Skeletal muscle cell (primary cell): ENCODE measurements at places on chromosomes 12 and 14.

DNA sequence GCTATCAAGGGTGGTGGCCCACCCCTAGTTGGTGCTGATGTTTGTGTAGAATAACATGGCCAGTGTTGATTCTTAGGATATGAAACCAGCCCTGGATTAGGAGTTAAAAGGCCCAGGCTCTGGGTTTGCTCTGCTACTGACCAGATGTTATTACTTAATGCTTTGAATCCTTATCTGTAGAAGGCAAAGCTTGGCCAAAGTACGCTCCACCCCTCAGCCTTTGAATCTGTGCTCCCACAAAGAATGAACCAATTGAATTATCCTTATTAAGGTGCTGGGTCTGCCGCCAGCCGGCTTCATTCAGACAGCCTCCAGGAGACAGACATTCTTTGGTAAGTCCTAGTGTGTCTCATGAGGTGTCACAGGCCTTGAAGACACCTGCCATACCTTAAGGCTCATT lies 41.8 kb downstream of the AKAP3 start:
- DNase-seq, result no peak

DNA sequence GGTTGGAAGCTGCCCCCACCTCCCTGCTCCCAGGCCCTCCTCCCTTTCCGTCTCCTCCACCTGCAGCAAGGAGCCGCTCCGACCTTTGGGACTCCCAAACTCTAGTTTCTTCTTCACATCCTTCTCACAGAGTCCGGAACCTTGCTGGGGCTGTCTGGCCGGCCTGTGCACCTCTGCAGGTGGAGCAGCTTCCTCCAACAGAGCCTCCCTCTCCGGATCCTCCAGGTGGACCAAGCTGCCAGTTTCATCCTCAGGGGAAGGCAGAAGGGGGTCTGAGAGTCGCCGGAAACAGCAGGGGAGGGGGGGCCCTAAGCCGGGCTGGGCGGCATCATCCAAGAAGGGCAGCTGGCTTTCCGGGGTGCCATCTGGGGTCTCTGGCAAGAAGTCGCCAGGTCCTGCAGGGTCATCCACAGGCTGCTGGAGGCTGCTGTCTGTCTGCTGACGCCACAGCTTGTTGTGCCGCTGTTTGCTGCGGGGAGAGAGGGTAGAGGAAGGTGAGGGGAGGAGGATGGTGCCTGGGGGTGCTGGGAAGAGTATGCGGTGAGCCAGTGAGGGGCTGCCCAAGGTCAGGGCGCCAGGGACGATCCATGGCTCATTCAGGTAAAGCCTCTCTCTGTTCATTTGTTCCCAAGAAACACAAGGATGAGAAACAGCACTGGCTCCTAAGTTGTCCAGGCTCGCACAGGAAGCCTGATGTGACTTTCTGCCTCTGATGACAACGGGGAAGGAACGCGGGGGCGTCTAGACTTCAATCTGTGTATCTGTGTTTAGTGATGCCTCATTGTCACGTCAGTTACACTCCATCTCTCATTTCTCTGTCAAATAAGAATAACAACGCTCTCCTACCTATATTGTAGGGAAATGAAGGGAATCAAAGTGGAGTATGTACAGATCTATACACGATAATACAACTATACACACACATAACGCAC lies 61.3 kb upstream of the CORO1C start:
- no peak for DNase-seq

DNA sequence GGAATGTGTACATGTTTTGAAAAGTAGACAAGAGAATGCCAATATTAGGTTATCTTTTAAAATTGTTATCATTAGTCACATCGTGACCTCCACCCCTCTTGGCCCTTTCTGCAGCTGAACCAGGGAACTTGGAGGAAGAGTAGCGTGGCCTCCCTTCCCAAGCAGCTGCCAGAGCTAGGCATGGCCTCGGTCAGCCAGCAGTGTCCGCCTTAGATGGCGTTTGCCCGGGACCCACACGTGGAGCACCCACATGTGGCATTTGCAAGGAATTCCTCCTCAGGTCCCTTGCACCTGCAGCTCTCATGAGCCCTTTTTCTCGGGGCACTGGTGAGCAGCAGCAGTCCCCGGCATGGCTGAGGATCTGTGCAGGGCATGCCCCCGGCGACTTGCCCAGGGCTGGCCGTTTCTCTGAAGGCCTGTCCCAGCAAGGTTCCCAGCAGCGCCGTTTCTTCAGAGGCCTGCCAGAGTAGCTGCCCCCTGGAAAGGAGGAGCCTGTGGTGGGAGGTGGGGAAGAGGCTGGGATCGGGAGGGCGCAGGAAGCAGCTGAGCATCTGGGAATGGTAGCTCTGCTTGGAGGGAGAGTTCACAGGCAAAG lies 10.8 kb downstream of the JDP2 start:
- no peak for DNase-seq

GRCh38 chr12:23684121-23684520 lies 265.3 kb downstream of the SOX5 start:
- no peak for DNase-seq

DNA sequence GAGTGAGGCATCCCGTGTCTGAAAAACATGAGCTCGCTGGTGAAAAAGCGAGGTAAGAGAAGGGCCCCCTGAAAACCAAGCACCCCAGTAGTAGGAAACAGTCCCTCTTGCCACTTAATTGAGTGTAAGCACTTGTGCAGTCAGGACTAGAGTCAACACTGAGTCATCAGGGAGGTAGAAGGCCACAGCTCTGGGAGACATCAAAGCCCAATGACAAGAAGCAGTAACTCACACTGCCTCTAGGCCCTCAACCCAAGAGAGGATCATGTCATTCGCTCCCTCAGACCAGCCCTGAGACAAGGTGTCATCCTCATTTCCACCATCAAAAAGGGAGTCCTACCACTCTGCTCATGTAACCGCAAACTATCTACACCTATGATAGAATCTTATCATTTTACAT lies 17.8 kb downstream of the POMT2 start:
- no peak for DNase-seq

DNA sequence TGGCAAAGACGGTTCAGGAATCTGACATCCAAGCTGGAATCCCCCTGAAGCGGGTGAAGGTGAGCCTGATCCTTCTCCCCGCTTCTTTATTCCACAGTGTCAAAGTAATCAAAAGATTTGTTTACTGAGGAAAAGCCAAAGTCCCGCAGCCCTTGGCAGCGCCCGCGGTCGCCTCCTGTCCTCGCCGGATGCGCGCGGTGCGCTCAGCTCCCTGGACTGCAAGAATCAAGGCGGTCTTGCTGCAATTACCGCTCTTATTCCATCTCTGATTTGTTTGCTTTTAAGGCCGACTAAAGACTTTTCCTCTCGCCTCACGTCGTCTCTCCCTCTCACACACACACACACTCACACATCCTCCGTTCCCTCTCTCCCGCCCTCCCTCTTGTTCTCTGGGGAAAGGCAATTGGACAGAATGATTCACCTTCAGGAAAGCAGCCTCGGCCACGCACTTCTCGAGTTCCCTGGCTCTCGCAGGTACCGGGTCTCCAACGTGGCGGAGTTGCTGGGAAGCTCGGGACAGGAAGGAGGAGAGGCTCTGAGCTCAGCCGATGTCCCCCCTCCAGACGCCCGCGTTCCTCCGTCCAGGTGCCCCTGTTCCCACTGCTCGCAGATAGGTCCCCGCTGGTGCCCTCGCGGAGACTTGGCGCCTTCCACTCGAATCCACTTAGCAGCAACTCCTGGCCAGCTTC lies 68.6 kb upstream of the USP15 start:
- peak; percentile 11 for DNase-seq

DNA sequence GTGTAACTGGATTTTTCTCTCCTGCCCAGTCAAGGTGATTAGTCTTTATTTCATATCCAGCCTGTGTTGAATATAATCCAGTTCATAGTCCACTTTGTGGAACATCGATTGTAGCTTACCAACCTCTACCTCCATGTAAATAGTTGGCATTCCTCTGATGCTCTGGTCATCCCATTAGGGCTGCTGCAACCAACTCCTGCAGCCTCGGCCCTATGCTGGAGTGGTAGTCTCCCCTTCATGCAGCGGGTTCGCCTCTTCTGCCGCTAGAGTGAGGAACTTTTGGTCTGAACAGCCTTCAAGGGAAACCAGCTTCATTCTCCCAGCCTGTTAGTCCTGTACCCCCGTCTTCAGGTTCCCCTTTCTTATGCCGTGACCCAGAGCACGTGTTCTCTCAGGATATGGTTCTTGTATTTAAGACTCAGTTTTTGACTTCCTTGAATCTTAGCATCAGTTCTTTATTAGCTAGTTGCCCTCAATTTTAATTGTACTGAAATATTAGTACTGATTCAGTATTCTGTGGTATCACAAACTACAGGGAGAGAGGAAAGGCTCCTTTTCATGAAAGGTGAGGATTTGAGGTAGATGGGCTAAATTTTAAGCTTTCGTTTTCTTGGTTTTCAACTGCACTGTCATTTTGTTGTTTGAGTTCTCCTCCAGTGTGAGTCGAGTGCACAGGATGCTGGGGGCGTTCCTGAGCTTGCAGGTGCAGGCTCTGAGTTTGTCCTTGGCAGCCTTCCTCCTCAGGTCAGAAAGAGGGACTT lies 33.2 kb downstream of the ZNF664 start:
- DNase-seq, result no peak

GRCh38 chr12:34526946-34527345 lies 504.6 kb downstream of the ALG10 start:
- no peak for DNase-seq

- DNase-seq, result peak; percentile 10
Observed at GRCh38 chr12:76976777-76977382, 88.5 kb downstream of the E2F7 start.

DNA sequence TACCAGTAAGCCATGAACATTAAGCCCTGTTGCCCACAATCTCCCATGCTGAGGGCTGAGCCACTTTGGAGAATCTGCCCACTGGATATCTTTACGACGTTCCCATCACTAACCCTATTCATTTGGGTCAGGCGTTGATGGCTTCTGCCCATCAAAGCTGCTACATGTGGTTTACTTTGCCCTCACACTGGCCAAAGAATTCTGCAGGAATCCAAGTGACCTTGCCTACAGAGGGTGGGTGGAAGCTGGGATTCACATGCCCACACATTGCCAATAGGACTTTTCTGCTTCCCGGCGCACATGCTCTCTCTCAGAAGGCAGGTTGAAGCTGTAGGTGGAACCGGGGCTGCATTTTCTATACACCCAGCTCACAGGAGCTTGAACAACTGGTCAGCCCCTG lies 28.3 kb downstream of the OAS2 start:
- DNase-seq, result no peak

- DNase-seq, result no peak
Observed at GRCh38 chr14:81427348-81428058, 27.4 kb upstream of the STON2 start.

DNA sequence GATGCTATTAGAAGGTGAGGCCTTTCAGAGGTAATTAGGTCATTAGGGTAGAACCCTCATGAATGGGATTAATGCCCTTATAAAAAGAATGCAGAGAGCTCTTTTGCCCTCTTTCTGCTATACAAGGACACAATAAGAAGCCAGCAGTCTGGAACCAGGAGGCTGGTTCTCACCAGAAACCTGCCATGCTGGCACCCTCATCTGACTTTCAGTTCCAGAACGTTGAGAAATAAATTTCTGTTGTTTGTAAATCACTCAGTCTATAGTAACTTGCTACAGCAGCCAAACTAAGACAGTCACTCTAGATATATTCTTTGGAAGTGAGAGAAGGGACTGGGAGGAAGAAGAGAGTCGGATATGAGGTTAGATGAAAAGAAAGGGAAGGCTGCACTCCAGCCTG lies 125.0 kb upstream of the MYF6 start:
- DNase-seq, result no peak

DNA sequence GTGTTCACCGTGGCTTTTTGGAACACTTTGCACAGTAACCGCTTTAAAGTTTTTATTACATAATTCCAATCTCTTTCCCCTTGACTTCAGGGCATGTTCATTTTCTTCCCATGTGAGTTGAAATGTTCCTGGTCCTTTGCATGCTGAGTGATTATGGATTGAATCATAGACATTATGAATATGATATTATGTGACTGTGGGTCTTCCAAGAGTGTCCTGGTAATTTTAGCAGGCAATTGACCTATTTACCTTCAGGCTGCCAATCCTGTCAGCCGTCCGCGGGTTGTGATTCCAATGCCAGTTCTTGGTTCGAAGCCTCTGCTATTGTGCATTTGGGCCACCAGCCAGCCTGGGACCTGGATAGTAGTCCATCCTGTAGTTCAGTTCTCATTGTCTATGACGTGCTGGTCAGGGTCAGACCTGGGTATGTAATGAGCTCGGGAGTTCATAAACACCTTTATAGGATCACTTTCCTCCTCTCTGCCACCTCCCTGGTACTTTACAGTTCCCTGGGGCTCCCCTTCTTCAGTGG lies 32.6 kb upstream of the DDX11 start:
- DNase-seq, result no peak

DNA sequence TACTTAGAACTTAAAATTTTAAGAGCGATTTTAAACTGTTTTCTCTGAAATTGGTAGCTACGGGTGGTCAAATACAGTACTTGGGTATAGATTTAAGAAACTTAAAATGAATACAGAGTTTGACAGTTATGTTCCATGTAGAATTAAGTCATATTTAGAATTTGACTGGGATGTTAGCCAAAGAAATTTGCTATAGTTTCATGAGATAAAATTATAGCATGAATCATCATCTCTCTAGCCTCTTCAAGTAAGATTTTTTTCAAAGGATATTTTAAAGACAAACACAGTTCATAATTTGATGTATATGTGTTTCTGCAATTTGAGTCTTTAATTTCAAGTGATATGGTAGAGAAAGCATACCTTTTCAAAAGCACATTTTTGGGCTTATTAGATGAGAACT lies 41.0 kb downstream of the ZCRB1 start:
- DNase-seq, result no peak

DNA sequence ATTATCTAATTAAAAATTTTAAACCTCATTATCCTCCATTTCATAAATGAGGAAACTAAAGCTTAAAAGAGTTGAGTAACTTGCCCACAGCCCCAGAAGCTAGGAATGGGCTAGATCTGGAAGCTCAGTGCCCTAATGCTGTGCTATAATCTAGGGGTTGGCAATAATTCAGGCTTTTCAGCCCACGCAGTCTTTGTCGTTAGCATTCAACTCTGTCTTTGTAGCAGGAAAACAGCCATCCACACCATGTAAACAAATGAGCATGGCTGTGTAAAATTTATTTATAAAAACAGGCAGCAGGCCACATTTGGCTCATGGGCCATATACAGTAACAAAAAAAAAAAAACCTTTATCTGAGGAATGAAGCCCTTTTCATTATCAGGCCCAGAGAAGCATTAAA lies 92.4 kb upstream of the OVCH1 start:
- no peak for DNase-seq

- no peak for DNase-seq
Observed at GRCh38 chr12:120652656-120653435, 12.4 kb downstream of the CABP1 start.

GRCh38 chr12:79356216-79356615 lies 334.5 kb downstream of the PAWR start:
- no peak for DNase-seq

- no peak for DNase-seq
Observed at GRCh38 chr14:75437201-75438143, 9.7 kb downstream of the JDP2 start.

GRCh38 chr12:108722992-108723766 lies 8.1 kb downstream of the CORO1C start:
- DNase-seq, result peak; percentile 63
